ENCODE measurements at places on chromosomes 3 and 15.

GRCh38 chr3:120879411-120879810 is 28.6 kb upstream of the STXBP5L start:
- no peak for DNase-seq

DNA sequence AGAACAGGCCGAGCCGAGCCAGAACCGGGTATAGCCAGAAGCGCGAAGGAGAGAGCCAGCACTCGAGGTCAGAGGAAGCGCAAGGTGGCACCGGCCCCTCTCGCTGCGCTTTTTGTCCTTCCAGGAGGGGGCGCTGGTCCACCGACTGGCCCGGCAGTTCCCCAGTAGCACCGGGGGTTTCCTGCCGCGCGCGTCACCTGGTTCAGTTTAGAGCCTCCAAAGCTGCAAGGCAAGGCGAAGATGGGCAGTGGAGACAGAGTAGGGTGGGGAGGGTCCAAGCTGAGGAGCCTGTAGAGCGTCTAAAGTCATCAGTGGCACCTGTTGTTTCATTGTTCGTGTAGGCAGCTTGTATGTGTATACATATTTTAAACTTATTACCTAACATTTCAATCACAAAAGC is 7.6 kb upstream of the NR2E3 start:
- DNase-seq: no peak

GRCh38 chr15:64686130-64686735 is 89.2 kb downstream of the RBPMS2 start:
- peak; percentile 22 for DNase-seq

DNA sequence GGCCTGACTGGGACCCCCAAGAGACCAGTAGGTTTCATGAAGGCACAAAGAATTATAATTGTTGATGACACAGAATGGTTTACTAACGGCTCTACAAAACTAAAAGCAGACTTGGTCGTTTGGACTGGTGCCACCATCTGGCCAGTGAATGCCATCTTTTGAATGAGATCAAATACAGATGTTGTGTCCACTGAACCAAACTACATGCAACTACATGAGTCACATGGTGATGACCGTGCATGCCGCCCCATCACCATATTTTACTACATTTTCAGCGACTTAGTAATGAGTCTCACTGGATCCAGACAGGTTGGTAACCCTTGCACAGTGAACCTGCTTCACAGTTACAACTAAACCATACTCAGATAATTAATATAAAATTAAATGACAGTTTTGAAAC is 803.3 kb downstream of the DIPK2A start:
- DNase-seq: no peak

- no peak for DNase-seq
Measured at GRCh38 chr15:39227001-39227400, 353.9 kb upstream of the THBS1 start.

- no peak for DNase-seq
Measured at GRCh38 chr3:69696367-69696766, 42.9 kb upstream of the MITF start.

GRCh38 chr3:37174532-37175126 is at the start of gene LRRFIP2:
TSS of gene LRRFIP2 (minus strand) at chr3:37174582. CDS start at chr3:37148983, 25,599 bp downstream.
- no peak for DNase-seq

GRCh38 chr15:46815240-46815639 is 902.1 kb upstream of the SEMA6D start:
- no peak for DNase-seq

GRCh38 chr3:122903171-122903570 is 108.3 kb downstream of the SLC49A4 start:
- DNase-seq: no peak

DNA sequence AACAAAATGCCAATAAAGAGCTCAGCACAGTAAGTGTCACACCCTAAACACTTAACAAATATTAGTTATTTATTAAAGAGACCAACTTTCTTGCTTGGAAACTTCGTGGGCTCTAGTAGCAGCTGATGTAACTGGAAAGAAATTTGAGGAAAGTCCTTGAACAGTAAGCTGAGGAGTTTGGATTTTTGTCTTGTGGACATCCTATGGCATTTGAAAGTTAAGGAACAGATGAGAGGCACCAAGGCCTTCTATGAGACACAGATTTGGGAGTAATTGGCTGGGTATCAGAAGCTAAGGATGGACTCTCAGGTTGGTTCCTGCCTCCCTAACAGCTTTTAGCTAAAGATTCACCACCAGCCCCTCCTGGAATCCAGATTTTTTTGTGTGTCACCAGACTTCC is 59.7 kb upstream of the FILIP1L start:
- no peak for DNase-seq

DNA sequence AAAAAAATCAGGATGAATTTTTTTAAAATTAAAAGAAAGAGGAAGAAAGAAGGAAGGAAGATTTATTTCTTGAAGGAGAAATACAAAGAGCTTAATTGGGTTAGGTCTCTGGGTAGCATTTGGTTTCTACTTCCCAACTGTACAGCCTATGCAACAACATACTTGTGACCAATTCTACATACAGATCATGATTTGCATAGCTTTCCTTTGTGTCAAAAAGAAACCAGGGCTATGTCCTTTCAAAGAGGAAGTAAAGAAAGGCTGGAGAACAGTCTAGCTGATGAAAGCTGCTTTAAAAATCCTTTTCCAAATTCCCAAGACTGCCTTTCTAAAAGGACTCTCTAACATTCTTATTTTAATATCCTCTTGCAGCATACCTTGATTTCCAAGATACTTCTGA is 6.1 kb upstream of the HGD start:
- no peak for DNase-seq

GRCh38 chr3:101325393-101326134 is 5.2 kb upstream of the IMPG2 start:
- no peak for DNase-seq

DNA sequence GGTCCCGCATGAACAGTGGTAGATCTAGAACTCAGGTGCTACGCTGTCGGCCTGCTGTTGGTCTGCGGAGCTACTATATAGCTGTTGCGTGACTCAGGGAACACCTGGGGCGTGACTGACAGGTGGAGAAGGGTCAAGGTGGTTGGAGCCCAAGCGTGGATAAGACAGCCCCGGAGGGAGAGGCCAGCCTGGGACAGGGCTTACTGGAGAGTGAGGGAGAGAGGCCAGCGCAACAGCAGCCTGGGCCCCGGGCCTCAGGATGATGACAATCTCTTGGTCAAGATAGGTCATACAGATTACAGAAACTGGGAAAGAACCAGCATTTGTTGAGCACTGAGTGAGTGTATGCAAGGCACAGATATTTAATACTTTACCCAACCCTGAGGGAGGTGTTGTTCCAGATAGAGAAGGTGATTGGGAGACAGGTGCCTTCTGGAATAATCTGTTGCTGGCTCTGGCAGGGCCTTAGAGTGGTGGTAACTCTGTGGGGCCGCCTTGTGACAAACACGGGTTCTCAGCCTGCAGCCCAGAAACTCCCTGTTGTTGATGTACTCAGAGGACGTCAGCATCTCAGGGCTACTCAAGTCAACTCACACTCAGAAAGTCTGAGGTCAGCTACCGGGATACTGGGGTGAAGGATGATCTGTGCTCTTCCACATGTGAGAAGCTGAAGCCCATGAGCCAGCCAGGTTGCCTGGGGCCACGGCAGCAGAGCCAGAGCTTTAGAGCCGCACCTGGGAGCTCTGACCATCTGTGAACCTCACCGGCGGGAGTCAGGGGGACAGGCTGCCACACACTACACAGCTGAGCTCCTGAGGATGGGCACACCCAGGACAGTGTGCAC is 265.4 kb upstream of the HES1 start:
- no peak for DNase-seq

GRCh38 chr3:169007145-169007544 is 656.4 kb downstream of the MECOM start:
- DNase-seq: no peak

- no peak for DNase-seq
Measured at GRCh38 chr15:26294059-26294689, 431.0 kb upstream of the ATP10A start.

DNA sequence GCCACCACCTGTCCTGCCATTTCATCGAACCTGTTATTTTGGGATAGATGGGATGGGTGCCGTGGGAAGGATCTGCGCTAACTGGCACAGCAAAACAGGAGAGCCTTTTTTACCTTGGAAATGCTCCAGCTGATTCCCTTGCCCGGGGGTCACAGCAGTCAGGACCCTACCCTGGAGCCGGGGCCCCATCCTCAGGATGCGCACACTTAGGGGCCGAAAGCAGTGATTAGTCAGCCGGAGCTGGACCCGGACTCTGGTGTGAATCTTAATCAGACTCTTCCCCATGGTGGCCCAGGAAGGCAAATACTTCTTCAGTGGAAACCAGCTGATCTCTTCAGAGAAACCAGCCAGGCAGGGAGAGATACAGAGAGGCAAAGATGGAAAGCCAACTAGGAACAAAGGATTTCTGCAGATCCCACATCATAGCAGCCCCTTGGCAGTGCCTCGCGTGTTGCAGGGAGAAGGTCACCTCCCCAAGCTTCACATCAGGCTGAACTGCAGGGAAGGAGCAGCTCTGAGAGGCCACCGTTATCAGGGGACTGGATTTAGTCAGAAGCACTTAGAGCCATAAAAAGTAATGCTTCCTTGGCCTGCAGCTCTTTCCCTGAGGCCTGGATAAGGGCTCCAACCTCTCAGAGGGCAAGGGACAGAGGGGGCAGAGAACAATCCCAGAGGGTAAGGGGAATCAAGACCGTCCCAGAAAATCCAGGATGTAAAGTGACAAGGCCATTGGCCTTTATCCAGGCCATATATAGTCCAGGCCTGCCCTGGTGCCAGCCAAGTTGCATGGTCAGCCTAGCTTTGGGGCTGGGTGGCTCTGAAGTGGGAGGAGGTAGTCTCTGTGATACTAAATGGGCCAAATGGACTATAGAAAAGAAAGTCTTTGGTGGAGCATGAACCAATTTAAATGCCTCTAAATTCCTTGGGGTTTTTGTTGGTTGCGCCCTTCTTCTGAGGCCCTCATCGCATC is 52.9 kb downstream of the WDR76 start:
- no peak for DNase-seq

GRCh38 chr3:140601881-140602280 is 76.0 kb upstream of the TRIM42 start:
- no peak for DNase-seq

GRCh38 chr3:85270488-85270887 is 311.7 kb downstream of the CADM2 start:
- no peak for DNase-seq

DNA sequence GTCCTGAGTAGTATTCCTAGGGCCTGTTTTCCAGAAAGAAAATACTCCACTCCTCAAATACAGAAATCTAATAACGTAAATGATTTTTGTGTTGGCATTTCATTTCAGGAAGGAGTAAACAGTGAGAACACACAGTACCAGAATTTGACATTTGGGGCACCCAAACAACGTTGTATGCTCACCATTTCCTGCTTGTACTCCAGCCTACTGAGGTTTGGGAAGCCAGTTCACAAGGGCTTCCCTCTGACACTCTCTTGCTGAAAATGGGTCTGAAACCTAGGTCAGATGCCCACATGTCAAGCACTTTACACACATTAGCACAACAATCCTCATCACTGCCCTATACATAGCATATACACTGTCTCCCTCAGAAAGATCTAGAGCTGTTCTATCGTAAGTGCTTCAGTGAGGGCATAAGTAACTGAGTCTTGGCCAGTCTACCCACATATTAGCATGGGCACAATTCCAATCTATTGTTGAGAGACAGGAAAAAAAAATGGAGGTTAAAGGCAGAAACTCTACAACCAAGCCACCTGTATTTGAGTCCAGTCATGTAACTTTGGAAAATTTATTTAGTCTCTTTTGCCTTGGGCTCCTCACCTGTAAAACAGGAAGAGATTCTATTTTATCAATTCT is 43.5 kb upstream of the RSL24D1 start:
- no peak for DNase-seq

DNA sequence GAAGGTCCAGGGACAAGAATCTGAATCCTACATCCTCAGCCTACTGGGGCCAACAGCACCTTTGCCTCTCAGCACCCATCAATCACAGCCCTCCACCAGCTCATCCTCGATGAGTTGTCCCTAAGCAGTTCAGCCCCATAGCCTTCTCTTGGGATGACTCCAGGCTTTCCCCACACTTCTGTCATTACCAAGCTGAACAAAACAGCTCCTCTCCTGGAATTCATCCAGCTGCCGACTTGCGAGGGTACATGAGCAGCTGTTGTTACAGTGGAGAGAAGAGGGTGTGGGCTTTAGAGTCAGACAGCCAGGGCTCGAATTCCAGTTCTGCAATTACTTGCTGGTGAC is 69.0 kb upstream of the THBS1 start:
- no peak for DNase-seq

DNA sequence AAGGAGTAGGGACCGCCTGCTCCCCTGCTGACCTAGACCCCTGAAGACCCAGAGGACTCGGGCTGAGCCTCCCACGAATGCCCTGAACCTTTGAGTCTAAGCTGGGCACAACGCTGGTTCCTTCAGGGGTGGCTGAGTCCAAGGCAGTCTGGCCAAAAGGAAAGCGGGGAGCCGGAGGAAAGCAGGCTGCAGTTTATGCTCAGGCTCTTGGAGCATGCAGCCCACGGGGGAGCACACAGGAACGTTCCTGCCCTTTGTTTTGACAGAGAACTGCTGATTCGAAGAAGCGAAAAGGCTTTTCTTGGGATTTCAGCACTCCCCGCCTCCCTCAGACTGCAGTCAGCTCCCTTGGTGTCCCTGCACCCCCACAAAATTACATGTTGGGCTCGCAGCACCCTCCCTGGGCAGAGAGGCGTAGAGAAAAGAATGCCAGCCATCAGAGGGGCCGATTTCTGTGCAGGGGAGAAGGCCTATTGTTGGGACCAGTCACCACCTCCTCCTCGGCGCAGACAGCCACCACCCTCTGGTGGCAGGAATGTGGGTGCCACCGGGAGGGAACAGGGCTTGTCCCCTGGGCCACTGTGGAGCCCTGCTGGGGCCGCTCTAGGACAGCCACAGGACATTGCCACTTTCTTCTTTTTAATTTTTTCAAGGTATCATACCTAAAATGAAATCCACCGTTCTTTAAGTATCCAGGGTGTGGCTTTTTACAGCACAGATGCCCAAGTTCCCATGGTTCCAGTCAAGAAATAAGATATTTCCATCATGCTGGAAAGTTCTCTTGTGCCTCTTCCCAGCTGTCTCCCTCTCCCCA is 72.2 kb downstream of the SMAD6 start:
- DNase-seq: no peak

DNA sequence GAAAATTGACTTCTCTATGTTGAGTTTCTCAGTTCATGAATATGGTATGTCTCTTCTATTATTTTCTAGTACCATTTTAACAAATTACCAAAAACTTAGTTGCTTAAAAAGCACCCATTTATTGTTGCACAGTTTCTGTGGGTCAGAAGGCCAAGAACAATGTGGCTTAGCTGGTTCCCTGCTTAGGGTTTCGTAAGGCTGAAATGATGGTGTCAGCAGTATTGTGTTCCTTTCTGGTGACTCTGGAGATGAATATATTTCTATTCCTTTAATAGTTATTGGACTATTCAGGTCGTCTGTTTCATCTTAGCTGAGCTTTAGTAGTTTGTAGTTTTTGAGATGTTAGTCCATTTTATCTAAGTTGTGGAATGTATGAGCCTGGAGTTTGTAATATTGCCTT is 44.9 kb downstream of the IL1RAP start:
- DNase-seq: no peak

DNA sequence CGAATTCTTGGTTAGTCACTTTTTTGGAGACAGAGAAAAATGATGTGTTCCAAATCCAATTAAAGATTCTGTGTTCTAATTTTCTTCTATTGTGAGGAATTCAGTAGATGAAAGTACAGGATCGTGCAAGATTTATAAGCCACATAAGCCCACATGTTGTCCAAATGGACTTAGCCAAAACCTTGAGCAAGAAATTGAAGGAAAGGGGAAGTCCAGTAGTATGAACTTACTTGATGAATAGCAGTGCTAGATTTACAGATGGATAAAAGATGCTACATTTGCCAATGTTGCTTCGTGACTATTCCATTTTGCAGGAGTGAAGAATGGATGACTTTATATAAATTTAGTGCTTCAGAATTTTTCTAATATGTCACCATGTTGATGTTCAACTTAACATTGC is 120.0 kb upstream of the ATP11B start:
- DNase-seq: no peak

GRCh38 chr3:79869461-79870312 is 101.9 kb upstream of the ROBO1 start:
- no peak for DNase-seq
